ENCODE measurements at places on chromosomes 13 and 19. TPM values are rescaled to one million over a fixed set of nuclear protein-coding genes. Genes with fewer than 3 reads are reported as not detected.

ADGRE1 gene
- not detected for total RNA-seq

- no peak for DNase-seq
Observed at GRCh38 chr13:93522501-93522900, 295.9 kb downstream of the GPC6 start.

FOSB gene
- total RNA-seq = not detected

- no peak for DNase-seq
Observed at GRCh38 chr19:9620842-9621155, 233 bp downstream of the ZNF561 start.

PTGIR gene
- 0.27 TPM for total RNA-seq

DNA sequence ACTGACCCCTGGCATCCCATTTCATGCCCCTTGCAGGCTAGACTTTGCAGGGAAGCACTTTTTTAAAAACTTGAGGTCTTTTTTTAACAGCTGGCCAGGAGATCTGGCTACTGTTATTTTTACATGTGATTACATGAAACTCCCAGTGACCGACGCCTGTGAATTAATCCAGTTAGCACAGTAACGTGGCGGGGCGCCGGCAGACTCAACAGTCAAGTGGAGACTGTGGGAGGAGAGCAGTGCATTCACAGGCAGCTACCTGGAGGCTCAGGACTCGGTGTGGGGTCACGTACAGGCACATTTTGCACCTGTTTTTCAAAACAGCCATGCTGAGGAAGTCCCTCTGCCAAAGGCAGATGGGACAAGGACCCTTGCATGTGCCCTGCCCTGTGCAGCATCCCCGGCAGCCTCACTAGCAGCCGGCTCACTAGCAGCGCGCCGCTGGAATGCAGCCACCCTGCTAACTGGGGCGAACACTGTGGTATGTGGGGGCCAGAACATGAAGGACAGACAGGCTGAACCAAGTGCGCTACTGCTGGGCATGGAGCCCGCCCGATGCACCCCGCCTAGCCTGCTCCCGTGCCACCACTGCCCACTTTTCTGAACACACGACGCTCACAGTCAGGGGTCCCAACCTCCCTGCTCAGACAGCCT, 18.7 kb downstream of the CAPS start:
- DNase-seq = no peak

RDH8 gene
- not detected for total RNA-seq

All from glutamatergic neuron (in vitro differentiated cells).